Gastroesophageal sphincter (tissue), 4 donors: ENCODE measurements at places on chromosomes 12 and 14.

GRCh38 chr12:91467686-91468085 lies 285.1 kb upstream of the DCN start:
- no peak for ATAC-seq

GRCh38 chr14:100889641-100890040 lies 13.9 kb downstream of the RTL1 start:
- ATAC-seq, result no peak

DNA sequence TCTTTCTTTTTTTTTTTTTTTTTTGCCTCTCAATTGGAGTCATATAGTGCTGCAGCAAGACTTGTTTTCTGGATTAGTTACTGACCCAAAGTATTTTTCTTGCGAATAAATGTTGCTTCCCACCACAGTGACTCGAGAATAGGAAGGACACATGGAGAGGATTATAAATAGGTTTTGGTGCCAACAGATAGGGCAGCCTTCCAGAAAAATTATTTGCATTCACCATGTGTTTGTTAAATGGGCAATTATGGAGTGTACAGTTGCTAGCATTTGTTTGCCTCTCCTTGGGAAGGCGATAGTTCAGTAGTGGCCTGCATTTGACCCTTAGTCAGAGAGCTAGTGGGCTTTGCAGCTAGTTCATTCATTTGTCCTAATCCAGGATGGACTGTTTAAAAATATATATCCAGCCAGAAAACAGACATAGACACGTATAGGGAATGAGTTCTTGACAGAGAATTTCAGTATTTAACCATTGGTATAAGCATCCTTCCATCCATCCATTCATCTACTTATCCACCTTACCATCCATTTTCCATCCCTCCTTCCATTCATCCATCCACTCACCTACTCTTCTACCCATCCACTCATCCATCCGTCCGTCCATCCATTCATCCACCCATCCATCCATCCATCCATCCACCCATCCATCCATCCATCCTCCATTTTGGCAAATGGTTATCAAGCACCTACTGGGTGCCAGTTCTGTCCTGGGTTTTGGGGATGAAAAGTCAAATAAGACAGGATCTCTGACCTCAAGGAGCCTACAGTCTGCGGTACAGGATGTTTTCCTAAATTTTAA lies 67.5 kb downstream of the CHST11 start:
- ATAC-seq, result no peak

DNA sequence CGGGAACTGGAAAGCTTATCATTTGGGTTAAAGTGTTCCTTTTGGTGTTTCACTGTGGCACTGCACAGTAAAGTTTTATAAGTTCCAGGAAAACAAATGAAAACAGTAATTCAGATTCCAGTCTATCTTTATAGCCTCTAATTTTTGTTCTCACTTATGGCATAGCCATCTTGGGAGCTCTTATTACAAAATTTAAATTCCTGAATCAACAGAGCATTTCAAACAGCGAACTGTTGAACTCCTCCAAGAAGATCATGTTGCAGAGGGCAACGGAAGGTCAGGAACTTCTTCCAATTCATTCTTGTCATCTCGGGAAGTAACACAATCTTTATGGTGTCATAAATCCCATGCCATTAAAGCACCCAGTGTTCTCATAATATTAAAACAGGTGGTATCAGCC lies 229.1 kb downstream of the KCNC2 start:
- no peak for ATAC-seq

- ATAC-seq, result peak; percentile 22
Measured at GRCh38 chr14:25953532-25954139, 644.2 kb downstream of the NOVA1 start.

DNA sequence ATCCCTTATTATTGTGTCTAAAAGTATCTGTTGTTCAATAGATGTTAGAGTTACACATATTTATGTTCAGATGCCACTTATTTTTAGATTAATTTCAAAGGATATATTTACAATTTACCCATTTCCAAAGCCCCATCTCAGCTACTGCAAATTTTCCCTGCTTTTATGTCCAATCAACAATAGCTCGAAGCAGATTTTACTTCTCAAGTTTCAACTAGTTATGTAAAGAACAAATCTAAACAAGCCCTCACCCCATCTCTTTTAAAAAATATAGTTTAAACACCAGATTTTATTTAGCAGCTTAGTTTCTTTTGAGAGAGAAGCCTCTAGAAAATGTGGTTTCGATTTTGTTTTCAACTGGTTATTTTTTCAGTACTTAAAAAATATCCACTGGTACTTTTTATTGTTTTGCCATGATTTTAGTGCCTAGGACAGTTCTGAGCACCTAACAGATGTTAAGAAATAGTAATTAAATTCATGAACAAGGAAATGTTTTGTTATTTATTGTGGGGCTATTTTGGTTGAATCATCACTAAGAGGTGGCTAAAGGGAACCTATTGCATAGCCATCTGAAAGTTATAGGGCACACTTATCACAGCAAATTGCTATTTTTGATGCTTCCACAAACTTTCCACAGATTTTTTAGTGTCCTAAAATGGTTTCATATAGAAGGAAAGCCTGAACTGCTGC lies 96.2 kb upstream of the BMP4 start:
- no peak for ATAC-seq

DNA sequence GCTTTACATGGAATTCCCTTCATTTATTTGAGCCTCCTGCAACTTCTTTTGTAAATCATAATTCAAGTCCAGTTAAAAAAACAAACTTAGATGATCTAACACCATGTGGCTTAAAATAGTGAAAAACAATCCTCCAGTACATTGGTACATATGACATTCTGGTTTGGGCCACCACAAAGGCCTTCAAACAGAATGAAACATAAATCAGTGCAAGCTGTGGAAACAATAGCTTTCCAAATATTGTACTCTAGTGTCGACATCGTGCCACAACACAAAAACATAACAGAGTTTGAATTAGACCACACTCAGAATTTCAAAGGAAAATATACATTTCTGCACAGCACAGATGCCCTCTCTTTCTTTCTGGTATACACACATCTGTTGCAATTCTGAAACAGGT lies 751.3 kb downstream of the SLC6A15 start:
- no peak for ATAC-seq

DNA sequence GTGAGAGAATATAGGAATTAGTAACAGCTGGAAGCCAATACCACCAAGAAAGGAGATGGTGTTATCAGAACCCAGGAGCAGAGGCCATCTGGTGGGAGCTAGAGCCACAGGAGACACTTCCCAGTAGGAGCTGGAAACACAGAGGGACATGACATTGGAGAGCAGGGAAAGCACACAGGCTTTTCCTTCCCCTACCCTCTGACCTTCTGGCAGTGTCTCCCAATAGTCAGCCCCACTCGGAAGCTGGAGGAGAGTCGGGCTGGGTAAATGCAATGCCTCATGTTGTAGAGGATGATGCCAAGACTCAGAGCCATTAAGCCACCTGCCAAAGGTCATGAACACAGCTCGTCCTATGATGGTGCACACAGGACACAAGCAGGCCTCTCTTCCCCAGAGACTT lies 538.5 kb downstream of the BCL11B start:
- no peak for ATAC-seq

- no peak for ATAC-seq
Measured at GRCh38 chr12:88153959-88154358, 11.9 kb downstream of the TMTC3 start.

DNA sequence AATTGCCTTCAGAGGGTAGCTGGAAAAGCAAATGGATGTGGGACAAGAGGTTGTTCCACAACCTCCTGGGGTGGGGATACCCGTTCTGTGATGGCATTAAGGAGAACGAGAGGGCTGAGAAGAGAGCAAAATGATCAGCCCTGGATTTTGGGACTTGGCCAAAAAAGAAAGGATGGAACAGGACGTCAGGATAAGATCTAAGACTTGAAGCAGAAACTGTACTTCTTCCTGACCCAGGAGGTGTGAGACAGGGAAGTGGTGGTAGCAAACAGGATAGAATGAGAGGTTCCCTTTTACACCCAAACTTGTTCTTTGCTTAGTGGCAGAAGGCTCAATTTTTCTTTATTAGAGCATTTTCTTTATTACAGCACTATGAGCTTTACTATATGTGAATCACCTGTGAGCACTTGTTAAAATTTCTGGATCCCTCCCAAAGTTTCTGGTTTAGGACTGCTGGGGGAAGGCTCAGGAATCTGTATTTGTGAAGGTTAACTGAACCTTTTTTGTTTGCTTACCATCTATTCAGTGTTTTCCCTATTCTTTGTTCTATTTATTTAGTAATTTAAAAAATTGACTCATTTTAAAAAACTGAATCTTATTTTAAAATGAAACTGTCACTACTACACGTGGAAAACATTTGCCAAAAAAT lies 59.2 kb downstream of the ERC1 start:
- no peak for ATAC-seq

GRCh38 chr14:21255385-21256101 lies 13.7 kb downstream of the HNRNPC start:
- ATAC-seq, result no peak

DNA sequence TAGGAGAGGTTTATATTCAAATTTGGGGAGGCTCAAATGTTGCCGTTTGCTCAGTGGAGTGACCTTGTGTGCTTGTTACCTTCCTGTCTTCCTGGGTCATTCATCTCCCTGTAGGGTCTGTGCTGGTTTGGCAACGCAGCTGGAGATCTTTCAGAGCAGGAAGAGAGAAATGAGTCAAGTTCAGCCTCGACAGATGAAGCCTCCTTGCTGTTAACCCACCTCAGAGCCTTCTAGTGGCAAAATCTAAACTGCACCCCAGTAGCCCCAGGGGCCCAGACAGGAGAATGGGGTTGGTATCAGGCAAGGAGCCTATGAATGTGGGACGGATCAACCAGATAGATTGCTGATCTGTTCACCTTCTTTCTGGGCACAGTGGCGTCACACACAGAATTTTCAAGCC lies 999.3 kb downstream of the VRK1 start:
- ATAC-seq, result no peak

DNA sequence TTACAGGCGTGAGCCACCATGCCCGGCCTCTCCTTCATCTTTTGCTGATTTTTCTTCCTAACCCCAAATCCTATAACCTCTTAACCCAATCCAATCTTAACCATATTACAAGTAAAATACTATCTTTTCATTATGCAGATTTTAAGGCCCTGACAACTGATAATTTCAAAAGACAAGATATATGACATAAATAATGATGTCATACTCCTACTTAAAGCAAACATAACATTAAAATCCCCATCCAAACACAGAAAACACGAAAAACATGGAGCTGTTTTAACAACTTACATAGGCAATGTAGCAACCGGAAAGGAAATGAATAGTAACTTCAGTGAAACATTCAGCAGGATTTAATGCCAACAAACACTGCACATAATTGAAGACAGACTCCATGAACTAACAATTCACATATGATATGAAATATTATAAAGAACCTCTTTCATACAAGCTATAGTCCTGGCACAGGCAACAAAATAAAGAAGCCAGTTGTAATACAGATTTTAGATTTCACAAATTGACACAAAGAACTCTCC lies 21.5 kb downstream of the USP44 start:
- no peak for ATAC-seq

DNA sequence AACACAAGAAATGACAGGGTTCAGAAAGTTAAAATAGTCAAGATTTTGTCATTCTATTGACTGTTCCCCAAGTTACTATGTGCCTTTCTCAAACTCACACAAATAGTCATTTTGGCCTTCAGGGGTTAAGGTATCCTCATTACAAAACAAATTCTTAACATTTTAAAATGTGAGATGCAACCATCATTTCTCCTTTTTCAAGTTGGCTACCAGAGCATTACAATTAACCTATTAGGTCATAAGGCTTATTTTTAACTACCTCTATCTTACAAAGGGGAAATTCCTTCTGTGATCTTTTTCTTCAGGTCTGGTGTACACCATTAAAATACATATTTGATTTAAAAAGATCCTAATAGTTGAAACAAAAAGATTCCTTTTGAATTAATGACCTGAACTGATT lies 61.2 kb downstream of the SLC38A1 start:
- ATAC-seq, result no peak

- ATAC-seq, result peak; percentile 67
Measured at GRCh38 chr14:67583711-67584644, 16.1 kb downstream of the PIGH start.

- peak; percentile 72 for ATAC-seq
Measured at GRCh38 chr12:105852951-105853350, 285.8 kb downstream of the NUAK1 start.

- ATAC-seq, result no peak
Measured at GRCh38 chr12:117552971-117553370, 191.5 kb upstream of the NOS1 start.

- no peak for ATAC-seq
Measured at GRCh38 chr12:31215518-31216232, 110.3 kb downstream of the SINHCAF start.

GRCh38 chr12:45727980-45728629 lies 1.4 kb upstream of the ARID2 start:
- ATAC-seq, result no peak

DNA sequence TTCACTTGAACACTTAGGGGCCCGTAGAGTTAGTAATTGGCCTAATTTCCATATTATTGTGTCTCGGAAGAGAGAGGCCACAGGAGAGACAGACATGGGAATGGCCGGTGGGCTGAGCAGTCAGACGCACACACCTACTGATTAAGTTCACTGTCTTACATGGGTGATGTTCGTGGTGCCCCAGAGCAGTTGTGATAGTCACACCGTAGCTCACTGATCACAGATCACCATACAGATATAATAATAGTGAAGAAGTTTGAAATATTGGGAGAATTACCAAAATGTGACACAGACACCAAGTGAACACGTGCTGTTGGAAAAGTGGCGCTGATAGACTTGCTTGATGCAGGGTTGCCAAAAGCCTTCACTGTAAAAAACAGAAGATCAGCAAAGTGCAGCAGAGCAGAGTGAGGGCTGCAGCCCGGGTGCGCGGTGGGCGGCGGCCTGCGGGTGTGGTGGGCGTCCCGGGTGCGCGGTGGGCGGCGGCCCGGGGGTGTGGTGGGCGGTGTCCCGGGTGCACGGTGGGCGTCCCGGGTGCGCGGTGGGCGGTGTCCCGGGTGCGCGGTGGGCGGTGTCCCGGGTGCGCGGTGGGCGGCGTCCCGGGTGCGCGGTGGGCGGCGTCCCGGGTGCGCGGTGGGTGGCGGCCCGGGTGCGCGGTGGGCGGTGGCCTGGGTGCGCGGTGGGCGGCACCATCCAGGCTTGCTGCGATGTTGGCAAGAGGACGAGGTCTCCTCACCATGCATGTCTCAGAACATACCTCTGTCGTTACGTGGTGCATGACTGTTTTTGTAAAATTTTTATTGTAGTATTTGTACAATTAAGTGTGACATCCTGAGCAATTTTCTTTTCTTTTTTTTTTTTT lies 34.3 kb upstream of the TEX22 start:
- ATAC-seq, result peak; percentile 76

DNA sequence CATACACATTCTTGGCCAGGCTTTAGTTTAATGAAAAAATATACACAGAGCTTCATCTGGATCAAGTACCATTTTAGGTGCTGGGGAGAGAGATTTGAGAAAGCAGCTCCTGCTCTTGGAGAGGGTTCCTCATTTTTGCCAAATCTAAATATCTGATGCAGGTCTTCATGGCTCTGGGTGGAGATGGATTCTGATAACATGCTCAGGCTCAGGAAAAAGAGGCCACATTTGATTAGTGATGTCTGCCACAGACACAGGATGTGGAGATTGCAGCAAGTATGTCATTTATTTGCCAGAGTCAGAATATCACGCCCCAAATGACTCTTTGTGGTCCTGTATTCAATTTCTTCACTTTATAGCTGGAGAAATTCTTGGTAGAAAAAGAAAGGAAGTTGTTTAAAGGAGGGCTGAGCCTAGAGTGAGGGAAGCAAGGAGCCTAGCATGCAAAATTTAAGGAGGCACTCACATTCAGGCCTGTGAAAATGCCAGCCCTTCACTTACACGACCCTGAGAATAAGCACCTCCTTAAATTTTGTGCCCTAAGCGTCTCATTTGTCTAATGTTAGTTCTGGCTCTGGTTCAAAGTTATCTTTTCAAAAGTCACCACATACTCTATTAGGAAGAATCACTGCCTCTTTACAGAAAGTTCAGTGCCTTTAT lies 492.9 kb upstream of the TBX3 start:
- no peak for ATAC-seq
